ENCODE measurements at places on chromosomes 3 and 15. TPM values are rescaled to one million over a fixed set of nuclear protein-coding genes. Genes with fewer than 3 reads are reported as not detected.

Gene PLAAT1
- not detected for total RNA-seq

Gene MYL3
- not detected for total RNA-seq

Gene PYGO1
- 10.1 TPM for total RNA-seq

Gene WDR76
- 3.8 TPM for total RNA-seq

Gene SKOR1
- total RNA-seq = 0.17 TPM

Gene HEMK1
- total RNA-seq = 20.8 TPM

Gene GOLGA6B
- total RNA-seq = not detected

Gene CCDC39
- not detected for total RNA-seq

Gene GYG1
- 48.7 TPM for total RNA-seq

Gene ACKR2
- 0.40 TPM for total RNA-seq

Gene ASB14
- not detected for total RNA-seq

Gene ZCWPW2
- total RNA-seq = 1.2 TPM

Gene PLA1A
- total RNA-seq = 0.13 TPM

Gene ZNF860
- total RNA-seq = 0.46 TPM

Gene IL17RD
- total RNA-seq = 3.4 TPM

Gene ARGFX
- not detected for total RNA-seq

Gene KLF15
- 1.1 TPM for total RNA-seq

Gene LYZL4
- total RNA-seq = not detected

Gene NDN
- 66.9 TPM for total RNA-seq

Gene PRICKLE2
- total RNA-seq = 35.4 TPM

Gene FGF12
- total RNA-seq = 0.07 TPM

Gene ADGRG7
- not detected for total RNA-seq

Gene STRIT1
- not detected for total RNA-seq

Gene MEGF11
- total RNA-seq = not detected

Gene LRRN1
- 0.30 TPM for total RNA-seq

Gene CACNA2D2
- total RNA-seq = 0.07 TPM

Gene DNAJC19
- total RNA-seq = 18.3 TPM

Gene LCMT2
- 8.6 TPM for total RNA-seq

Gene LRRC31
- total RNA-seq = not detected

Gene SEMA3B
- total RNA-seq = 25.6 TPM

Gene CPNE9
- total RNA-seq = not detected

Gene C3orf33
- 1.6 TPM for total RNA-seq

Gene LDHAL6B
- not detected for total RNA-seq

Gene NUSAP1
- 23.7 TPM for total RNA-seq

Gene NR2F2
- total RNA-seq = 62.9 TPM

Gene ARNT2
- total RNA-seq = 10.4 TPM

Gene DUOXA2
- not detected for total RNA-seq
